BJ (cell line): ENCODE measurements at places on chromosomes 11 and 22.

DNA sequence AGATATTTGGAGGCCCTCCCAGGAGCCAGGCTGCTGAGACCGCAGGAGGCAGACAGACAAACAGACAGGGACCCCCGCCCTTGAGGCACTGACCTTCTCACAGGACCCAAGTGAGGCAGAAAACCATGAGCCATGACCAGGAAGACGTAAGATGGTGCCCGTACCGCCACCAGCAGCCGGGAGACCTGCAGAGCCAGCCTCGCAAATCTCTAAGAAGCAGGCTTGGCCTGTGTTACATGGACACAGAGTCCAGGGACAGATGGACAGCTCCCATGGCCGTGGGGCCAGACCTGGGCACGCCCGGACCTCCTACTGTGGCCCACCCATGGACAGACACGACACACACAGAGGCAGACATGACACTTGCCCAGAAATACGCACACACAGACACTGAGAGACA lies 30.7 kb upstream of the TOLLIP start:
- no peak for DNase-seq

- DNase-seq: no peak
Observed at GRCh38 chr11:131217313-131218310, 152.8 kb upstream of the NTM start.

- DNase-seq: no peak
Observed at GRCh38 chr11:569158-569885, 6.9 kb upstream of the PHRF1 start.

GRCh38 chr11:7571640-7572000 lies 57.8 kb downstream of the PPFIBP2 start:
- DNase-seq: no peak

DNA sequence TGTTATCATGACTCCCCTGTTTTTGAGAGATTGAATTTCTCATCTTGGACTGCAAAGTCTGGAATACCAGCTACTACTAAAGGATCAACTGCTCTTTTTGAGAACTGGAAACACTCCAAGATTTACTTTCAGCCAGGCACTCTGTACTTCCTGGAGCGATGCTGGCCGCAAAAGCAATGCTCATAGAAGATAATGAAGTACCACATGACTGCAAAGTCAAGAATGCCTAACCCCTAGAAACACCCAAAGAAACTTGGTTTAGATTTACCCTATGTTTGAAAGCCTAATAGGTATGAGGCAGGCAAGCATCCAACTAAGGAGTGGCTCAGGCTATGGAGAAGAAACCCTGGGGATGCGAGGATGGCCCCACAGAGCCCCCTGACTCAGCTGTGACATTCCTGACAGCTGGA lies 47.7 kb upstream of the ARHGAP20 start:
- no peak for DNase-seq

DNA sequence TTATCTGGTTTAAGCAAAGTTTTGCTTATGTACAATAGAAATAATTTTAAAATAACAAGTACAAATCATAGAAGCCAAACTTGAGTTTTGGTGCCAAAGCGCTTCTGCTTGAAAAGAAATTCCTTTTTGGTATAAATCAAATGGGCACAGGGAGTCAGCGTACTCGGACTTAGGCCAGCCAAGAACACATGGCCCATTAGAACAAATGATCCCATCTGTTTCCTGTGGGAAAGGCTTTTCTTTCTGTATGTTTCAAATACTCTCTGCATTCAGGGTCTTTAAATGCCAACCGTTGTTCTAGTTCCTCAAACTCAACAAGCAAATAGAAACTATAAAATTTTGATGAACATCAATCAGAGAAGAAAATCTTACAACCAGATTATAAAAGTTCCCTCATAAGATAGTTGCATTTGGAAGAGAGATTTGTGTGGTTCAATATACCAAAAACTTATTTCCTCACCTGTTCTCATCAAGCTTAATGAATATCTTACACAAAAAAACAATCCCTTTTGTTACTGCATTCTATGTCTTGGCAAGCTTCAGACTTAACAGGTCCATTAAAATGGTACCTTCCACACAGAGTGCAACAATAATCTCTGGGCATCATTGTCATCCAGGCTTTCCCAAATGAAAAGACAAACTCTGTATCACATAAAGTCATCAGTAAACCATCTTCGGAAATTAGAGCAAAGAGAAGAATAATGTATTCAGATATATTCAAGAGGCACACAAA lies 739.8 kb upstream of the API5 start:
- no peak for DNase-seq

DNA sequence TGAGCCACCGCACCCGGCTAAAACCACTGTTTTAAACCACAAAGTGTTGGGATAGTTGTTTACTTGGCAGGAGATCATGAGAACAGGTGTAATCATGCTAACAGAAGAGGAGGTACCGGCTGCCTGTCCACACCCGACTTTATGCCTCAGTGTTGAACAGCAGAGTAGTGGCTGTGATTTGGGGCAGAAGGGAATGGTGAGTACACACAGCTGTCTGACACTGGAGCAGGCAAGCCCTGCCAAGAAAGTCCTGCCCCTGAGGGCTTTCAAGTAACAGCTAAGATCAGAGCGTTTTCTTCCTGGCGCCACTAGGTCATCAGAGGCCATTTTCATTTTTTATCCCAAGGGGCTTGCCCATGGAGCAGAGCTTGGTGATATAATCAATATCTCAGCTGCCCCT lies 8.1 kb downstream of the CDKN1C start:
- no peak for DNase-seq

DNA sequence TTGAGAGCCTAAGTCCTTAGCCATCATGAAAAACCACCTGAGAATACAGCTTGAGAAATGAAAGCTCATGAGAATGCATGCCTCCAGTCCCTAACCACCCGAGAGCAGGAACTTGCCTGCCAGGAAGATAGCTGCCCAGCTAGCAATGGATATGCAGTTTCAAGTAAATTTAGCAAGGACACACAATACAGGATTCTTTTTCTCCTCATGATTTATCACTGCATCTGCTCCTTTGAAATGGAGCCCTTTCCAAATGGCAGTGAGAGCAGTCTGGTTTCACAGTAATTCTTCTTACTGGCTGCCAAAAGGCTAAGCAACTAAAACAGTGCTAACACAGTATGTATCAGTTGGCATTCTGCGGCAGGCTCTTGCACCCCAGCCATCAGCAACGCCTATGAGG lies 109.9 kb downstream of the MICAL3 start:
- no peak for DNase-seq

DNA sequence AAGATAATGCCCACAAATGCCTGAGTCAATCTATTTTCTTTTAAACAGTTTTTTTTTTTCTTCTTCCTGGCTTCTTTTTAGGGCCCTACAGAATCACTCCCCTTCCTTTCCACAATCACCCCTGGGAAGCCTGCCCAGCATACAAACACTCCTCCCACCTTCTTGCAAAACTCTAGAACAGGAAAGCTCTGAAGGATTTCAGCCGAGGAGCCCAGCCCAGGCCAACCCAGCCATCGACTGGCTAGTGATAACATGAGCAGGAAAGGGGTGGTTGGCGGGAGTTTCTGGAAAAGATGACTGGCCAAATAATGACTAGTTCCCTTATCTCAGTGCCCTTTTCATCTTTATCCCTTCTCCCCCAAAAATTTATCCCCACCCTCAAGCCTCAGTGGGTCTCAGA lies 68.2 kb downstream of the USP35 start:
- DNase-seq: peak; percentile 41

- DNase-seq: no peak
Observed at GRCh38 chr11:73423506-73423905, 47.3 kb downstream of the RELT start.

GRCh38 chr22:17779286-17780115 lies 5.2 kb upstream of the BID start:
- no peak for DNase-seq

GRCh38 chr11:111301004-111301841 lies 2.9 kb downstream of the POU2AF3 start:
- DNase-seq: no peak
